ENCODE measurements at places on chromosomes 4 and X.

DNA sequence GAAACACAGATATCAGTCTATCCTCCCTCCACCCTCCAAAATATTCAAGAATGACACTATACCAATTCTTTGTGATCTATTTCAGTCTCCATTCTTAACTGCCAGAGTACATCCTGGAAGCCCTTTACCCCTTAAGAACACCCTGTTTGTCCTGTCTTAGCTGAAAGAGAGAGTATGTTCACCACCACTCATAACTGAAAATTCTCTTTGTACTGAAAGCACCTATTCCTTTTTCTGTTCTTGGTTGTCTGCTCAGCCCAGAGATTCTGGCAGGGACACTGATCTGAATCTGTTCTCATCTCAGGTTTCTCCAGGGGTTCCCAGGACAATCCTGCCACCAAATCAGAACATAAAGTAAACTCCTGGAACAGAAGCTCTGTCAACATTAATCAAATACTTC, 25.4 kb upstream of the EREG start:
- no peak for DNase-seq

DNA sequence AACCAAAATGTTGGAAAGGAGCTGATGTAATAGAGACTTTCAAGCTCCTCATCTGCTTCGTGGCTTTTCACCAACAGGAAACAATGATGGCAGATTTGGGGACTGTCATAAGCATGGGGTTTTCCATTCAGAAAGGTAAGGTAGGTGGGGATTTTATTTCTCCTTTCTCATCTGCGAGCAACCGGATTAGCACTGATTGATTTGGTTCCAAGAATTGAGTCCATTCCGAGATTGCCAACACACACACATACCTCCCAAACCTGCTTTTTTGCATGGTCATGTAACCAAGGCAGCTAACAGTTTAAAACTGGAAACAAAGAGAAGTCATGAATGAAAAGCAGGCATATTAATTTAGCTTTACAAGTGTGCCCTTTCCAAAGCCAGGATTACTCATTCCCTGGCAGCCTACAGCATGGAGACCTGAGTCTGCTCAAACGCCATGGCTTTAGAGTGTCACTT, 63.0 kb upstream of the LNX1 start:
- no peak for DNase-seq

DNA sequence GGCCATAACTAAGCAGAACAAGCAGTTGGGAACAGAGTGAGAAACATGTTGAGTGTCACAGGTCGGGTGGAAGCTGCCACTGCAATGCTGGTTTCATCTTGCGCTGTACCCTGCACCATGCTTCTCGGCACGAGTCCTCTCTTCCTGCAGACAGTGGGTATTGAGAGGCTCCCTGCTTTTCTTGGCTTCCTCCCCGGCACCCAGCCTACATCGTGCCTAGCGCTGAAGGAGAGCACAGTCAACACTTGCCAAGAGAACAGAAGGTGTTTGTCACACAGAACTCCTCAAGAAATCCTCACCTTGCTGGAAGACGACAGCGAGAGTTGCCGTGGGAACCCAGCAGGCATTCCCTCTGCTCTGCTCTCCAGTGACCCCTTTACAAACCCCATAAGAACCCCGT, 53.6 kb downstream of the EVC2 start:
- DNase-seq, result no peak

DNA sequence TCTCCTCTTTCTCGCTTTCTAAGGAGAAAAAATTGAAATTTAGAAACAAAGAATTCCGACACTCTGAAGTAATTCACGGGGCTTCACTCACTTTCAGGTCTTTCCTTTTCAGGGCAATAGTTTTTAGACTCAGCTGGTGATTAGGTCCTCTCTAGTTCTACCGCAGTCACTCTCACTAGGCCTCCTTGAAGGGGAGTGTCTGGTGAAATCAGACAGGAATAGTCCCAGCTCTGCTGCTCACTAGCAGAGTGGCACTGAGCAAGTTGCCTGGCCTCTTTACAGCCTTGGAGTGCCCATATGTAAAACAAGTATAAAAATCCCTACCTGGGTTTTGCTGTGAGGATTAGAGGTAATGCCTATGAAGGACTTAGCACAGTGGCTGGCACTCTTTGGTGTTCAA, 64.1 kb downstream of the NEUROG2 start:
- DNase-seq, result no peak

GRCh38 chr4:168766604-168767316, 243.3 kb downstream of the CBR4 start:
- DNase-seq, result no peak

- no peak for DNase-seq
These were observed 25.8 kb upstream of the PLA2G12A start for GRCh38 chr4:109755656-109756055.

DNA sequence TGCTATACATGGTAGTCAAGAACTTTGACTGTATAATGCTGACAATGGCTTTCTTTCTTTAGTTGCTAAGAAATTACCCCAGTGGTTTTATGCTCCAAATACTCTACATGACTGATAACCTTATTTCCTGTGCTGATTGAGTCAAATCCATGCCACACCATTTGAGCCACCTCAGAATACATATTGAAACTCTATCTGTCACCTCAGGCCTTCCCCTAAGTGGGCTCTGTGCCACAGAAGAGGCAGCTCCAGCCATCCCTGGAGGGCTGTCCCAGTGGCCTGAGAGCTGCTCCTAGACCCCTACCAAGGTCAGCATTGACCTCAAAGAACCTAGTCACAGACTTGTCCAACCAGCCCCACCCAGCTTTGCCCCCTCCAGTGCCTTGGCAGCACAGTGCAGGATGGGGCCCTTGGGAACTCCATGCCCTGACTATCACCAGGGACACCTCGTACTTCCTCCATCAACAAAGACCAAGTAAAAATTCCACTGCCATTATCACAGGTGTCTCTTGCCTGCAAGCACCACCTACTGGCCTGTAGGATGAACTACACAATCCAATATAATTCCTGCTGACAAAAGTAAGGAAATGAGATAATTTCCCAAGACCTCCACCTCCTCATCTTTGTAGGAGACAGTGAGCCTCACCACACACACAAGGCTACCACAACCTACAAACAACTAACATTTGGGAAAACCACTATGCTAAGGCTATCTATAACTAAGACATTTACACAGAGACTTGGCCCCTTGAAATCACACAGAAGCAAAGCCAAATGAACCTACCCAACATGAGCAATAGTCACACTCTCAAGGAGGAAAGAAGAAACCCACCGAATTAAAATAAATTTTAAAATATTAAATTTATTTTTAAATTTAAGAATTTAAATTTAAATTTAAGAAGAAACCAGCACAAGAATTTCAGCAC, 239.9 kb downstream of the NKX6-1 start:
- DNase-seq, result no peak

DNA sequence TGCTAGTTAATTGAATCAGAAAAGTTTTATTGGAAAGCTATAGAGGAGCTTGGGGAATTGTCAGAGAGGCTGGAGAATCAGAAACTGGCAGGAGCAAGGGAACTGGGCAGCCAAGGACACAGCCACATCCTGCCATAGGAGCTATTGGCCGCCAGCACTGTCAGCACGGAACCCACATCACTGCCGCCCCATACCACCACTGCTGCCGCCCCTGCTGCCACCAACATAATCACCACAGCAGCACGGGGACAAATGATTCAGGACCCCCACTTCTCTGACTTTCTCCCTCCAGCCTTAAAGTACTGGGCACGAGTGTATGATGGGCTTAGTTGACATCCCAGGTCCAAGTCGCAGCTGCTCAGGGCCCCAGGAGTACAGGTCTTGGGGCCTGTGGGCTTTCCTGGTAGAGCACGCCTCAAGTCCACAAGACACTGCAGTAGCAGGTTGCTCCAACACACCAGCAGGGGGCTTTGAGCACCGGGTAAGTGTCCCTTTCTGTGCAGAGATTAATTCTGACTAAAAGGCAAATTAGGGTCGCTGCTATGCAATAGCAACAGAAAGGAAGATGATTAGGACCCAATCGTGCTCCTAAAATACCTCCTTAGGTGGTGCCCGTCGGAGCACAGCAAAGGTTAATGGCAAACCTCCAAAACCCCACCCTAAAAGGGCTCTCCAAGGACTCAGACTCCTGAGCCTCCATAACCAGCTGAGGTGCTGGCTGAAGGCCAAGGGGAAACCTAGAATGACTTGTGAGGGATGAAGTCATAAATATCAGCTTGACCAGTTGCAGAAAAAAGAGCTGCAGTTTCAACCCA, 6.9 kb downstream of the PJA1 start:
- DNase-seq, result no peak

GRCh38 chr4:176358083-176358469, 38.3 kb downstream of the SPCS3 start:
- DNase-seq, result no peak

- DNase-seq, result no peak
These were observed 366.0 kb downstream of the DHRSX start for GRCh38 chrX:2134782-2135181.

DNA sequence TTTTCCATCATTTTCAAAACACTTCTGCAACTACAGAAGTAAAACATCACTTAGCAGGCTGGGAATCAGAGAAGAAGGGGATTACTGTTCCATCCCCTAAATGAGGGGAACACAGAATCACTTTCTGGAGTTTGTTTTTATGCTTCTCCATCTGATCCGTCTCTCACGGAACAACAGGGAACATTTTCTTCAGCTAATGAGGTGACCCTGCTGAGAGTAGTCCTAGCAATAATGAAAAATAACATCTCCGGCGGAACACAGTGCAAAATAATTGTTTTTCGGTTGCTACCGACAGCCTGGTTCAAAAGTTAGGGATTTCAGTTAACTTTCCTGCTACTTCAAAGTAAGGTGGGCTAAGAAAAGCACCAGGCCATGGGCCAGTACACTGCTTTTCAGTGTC, 322.9 kb downstream of the UNC5C start:
- DNase-seq, result no peak

GRCh38 chrX:4547213-4547836, 833.9 kb upstream of the PRKX start:
- peak; percentile 54 for DNase-seq

DNA sequence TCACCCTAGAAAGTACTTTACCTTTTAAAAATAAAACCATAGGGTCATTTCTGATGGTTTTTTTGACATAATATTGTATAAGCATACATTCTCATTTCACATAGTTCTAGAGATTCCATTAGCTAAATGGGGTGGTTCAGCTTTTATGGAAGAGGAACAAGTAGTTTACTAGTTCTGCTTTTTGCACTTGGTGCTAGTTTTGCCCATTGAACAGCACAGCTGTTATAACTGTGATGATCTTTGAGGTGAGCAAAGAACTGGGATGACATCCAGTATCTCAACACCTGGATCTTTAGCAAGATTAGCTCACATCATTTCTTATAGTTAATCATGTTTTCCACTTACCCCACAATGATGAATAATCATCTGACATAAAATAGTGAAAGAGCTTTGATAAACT, 40.9 kb downstream of the MOB1B start:
- DNase-seq, result no peak

DNA sequence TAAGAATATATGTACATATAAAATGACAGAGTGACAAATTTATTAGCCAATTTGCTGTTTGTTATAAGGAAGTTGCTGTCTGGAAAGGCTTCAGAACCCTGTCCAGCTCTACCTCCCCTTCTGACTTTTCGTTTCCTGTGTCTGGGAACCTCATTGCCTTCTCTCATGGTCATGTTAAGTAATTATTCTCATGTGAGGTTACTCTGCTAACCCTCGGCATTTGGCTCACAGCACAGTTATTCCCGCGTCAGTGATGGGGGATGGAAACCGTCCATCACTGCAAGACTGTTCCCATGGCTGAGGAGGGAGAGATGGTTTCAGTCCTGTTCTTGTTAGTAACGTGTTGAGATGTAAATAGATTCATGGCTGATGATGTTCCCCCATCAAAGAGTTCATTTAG, 11.9 kb downstream of the EDNRA start:
- no peak for DNase-seq

DNA sequence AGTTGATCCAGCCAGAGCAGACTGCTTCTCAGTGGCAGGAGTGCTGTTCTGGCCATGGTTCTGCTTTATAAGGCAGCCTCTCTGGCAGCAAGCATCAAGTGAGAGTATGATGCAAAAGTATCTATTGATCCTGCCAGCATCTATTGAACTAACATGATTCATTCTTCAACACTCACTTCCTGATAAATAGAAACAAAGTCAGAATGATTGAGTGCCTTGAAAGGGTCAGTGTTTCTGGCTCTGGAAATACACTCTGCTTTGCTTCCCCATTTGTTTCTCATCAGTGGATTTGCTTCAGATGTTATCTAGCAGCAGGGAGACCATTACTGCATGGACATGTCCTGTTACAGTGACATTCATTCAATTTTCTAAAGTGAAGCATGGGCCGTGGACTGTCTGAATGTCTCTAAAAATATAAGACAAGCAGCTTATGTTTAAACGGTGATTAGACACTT, 66.2 kb upstream of the FRAS1 start:
- no peak for DNase-seq

- DNase-seq, result no peak
These were observed 19.7 kb upstream of the GRPR start for GRCh38 chrX:16103625-16104024.

- no peak for DNase-seq
These were observed 18.7 kb downstream of the CHM start for GRCh38 chrX:86028681-86029080.

DNA sequence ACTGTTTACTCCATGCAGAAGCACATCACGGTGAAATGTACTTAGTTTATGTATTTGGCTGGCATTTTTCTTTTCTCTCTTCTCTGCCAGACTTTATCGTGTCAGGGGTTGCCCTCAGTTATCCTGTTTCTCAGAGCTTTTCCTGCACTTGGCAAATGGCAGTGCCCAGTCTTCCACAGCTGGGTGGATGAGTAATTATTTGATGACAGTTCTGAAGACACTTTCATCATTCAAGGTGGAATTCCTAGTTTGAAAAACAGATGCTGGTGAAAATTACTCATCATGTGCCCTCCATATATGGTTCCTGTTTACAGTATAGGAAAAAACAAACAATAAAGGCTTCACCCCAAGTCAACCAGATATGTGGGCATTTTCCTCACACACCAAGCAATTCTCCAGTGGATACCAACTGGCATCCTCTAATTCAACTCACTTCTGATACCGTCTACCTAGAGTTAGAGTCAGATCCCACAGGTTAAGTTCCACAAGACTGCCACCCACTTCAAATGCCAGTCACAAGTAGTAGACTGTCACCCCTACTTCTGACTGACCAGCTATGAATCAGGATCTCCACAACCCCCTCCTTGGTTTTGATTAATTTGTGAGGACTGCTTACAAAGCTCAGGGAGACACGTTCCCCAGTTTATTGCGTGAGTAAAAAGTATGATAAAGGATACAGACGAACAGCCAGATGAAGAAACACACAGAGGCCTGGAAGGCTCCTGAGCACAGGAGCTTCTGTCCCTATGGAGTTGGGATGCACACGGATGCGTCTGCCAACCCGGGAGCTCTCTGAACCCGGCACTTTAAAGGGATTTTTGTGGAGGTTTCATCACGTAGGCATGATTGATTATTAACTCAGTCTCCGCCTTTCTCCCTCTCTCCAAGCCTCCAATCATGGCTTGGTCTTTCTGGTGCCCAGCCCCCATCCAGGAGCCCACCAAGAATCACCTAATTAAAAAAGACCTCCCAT, 72.9 kb downstream of the CLDN34 start:
- DNase-seq, result no peak

DNA sequence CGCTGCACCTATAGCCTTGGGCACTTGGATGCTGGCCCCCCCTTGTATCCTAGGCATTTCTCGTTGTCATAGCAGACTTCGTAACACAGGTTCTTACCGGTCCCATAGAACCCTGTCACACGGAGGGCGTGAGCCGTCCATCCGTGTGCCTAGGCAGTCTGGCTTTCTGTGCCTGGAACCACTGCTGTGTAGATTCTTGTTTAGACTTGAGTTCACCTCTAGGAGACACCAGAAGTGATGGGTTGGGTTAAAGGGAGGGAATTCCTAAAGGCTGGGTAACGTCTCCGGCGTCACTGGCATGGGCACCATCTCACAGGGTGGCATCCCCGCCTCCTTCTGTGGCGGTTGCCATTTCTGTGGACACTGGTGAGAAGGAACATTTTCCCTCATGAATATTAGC, 13.5 kb upstream of the NKX1-1 start:
- no peak for DNase-seq

All from activated CD8-positive, alpha-beta memory T cell treated with anti-CD3 and anti-CD28 coated beads, Interleukin-2, amount 50 U/mL, for 48 hours (primary cell).